ENCODE measurements at places on chromosomes 12 and 14.

- DNase-seq = no peak
Observed at GRCh38 chr12:83027021-83027723, 340.5 kb downstream of the TMTC2 start.

DNA sequence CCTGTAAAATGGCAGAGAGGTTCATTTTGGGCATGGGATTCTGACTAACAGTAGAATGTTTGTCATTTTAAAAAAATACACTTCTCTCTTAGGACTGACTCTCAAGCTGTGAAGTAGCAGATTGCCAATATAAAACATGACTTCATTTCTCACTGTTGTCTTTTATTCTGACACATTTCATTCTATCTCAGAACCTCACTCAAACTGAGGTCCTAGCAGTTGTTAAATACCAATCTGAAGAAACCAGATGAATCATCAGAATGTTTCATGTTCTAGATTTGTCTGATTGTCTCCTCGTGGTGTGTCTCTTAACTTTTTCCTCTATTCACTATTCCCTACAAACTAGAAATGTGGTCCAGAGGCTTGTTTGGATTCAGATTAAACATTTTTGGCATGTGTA, 276.5 kb upstream of the NPAS3 start:
- DNase-seq = no peak

GRCh38 chr12:108804271-108804953, 53.0 kb downstream of the SSH1 start:
- no peak for DNase-seq

GRCh38 chr14:82422230-82422629, 888.6 kb upstream of the SEL1L start:
- DNase-seq = no peak

DNA sequence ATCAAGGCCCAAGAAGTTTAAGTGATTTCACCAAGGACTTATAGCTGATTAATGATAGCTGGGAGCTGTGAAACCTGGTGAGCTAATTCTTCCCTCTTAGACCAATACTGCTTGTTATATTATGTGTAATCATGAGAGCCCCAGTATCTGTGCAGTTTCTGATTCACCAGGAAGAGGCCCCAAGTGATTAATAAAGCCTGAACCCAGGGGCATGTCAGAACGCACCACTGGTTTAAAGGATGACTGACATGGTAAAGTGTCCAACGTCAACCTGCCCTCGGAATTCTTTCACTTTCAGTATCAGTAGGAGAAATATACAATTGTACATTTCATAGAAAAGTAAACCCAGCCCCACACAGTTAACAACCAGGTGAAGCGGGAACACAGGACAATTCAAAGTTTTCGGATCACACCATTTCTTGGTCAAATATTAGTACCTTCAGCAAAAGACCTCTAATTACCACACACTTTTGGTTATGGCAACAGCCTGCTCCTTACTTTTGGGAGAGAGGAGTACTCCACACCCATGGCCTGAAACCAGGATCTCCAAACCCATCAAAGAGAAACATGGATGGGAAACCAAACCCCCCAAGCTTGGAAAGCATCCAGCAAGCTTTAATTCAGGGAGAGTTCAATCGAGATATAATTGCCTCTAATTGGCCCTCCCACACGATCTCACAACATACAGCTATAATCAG, 28.5 kb downstream of the TMCC3 start:
- peak; percentile 20 for DNase-seq

- no peak for DNase-seq
Observed at GRCh38 chr14:52049271-52049670, 19.6 kb downstream of the NID2 start.

DNA sequence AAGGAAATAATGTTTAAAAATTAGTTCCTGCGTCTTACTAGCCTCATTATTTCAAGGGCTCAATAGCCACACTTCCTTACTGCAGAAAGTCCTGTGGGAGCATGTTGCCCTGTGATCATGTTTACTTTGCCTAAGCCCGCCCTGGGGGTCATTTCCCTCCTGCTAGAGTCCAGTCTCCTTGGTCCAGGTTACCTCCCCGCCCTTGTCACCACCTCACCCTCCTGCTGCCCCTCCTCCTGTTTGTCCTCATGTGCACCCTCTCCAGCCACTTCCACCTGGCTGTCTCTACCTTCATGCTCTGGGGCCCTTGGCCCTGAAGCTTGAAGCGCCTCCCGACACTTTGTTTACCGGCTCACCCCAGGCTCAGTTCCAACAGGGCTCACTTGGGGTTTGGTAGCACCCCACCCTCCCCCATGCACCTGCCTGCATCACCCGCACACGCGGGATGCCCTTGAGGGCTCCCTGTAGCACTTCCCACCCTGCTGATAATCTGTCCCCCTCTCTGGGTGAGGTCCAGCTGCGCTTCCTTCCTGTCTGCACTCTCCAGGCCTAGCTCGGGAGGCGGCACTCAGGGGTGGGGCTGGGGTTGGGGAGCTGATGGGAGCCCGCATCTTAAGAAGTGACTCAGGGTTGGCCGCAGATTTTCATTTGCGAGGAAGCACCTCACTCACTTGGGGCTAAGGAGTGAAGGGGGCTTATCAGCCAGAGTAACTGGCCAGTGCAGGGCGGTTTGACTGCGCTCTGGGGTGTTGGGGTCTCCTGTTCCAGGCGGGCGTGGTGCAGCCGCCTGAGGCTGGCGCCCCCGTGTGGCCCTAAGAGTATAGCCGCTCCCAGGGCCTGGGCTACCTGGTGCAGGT, 40.1 kb downstream of the SMIM41 start:
- DNase-seq = no peak

DNA sequence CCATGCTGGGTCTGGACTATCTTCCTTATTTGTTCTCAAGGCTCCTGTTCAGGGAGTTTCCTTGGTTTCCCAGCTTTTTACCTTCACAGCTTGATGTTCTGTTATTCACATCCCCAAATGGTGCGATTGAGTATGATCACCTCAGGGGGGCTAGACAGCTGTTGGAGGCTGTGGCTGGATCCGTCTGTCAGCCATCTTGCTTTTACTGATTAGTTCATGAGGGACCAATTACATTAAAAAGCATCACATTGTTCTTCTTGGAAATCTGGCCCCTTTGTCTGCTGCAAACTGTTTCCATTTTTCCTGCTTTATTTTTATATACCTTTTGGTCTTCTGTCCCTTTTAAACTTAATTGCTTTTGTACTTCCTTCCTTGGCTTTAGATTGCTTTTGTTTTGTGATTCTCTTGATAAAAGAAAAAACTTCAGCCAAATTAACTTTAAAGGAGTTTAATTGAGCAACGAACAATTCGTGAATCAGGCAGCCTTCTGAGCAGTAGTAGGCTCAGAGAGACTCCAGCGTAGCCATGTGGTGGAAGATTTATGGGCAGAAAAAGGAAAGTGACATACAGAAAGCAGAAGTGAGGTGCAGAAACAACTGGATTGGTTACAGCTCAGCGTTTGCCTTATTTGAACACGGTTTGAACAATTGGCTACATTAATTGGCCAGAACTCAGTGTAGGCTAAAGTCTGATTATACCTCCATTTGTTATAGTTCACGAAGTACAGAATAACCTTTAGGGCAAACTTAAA, 208.7 kb downstream of the AEBP2 start:
- no peak for DNase-seq

DNA sequence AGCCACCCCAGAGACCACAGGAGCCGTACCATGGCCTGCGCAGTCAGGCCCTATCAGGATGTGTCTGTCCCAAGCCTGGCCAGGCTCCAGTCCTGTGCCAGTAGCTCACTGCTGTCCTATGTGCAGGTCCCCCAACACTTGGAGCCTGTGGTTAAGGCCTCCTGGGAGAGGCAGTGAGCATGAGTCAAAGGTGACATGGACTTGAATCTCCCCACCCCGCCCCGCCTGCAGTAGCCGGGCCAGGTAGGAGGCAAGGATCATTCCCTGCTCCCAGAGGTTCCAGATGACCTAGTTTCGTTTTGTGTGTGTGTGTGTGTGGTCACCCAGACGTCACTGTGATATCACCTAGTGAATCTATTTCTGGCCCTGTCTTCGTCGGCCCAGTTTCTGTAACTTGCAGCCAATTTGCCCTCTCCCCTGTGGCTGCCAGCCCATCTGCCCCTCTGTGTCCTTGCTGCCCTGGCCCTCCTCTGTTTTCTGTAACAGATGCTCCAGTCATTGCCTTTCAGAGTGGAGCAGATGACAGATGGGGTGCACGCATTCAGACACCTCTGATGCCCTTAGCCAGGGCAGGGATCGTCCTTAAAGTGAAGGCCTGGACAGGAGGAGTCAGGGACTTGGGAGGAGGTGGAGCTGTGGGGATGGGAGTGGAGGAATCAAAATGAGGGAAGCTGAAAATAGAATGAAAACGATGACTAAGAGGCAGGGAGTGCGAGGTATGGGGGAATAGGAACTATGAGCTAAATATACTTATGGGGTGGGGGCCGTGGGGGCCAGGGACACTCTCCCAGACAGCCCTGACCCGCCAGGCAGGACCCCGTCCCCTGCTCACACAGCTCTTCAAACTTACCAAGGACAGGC, 37.4 kb downstream of the SLC6A12 start:
- no peak for DNase-seq

- DNase-seq = no peak
Observed at GRCh38 chr12:67852701-67853100, 136.5 kb upstream of the IFNG-AS1 start.

DNA sequence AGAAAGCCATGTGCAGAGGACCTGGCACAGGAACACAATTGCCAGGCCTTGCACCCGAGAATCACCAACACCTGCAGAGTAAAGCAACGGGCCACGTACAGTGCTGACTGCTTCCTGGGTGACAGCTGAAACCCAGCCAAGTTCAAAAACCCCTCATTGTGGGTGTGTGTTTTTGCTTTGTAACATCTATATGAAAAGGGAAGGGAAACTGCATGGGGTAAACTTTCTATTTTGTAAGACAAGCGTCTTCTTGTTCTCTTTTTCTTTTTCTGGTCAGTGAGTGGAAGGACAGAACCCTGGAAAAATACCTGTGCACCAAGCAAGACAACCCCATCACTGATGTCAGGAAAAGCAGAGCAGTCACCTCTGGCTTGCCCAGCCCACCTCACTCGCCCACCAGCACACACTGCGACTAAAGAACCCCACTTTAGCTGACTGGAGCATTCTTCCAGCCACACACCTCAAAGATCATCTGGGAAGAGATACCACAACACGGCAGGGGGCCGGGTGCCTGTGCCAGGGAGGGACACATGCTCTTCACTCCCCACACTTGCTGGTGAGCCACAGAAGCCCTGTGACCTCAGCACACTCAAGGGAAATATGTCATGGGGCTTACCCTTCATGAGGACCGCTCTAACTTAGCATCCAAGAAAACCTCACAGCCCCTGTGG, 172.3 kb downstream of the NDUFA12 start:
- DNase-seq = no peak

DNA sequence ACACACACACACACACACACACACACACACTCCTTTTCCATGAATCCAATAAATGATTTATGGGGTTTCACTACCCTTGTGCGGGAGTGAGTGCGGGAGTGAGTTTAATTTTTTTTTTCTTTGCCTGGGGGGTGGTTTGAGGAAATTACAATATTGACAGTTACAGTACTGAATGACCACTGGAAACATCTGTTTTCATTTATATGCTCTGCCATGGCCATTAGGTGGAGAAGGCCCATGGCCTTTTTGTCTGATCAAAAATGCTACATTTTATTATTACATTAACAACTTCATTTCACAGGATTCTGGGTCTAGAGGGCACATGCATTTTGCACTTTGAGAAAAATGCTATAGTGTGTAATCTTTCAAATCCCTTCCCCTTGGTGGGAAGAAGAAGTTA, 5.9 kb downstream of the TBX3 start:
- no peak for DNase-seq

DNA sequence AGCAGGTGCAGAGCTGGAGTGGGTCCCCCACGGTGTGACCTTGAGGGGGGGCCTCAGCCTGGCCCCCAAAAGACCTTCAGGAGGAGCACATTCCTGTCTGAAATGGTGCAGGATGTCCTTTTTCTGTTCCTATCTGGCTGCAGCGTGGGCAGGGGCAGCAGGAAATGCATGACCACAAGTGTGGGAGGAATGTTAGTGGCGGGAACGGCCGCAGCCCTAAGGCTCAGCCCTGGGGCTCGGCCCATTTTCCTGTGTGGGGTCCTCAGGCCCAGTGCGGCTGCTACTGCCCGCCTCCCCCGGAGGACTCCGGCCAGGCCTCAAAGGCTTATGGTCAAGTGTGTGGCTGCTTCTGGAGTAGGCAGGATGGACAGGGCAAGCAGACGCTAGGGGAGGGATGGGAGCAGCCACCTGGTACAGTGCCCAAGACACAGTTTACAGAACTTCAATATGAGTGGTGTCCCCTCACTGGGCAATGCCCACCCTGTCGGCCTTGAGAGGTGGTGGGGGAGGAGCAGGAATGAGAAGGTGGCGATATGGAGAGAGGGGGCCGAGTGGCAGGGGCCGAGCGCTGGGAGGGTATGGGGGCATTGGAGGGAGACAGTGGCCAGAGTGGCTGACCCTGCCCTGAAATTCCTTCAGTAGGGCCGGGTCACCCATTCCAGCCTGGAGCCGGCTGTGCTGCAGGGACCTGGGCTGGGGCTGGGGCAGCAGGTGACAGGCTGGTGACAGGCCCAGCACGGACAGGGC, 137.4 kb downstream of the CALM1 start:
- DNase-seq = no peak

GRCh38 chr12:9673404-9674225, 4.1 kb downstream of the CLEC2D start:
- peak; percentile 70 for DNase-seq

DNA sequence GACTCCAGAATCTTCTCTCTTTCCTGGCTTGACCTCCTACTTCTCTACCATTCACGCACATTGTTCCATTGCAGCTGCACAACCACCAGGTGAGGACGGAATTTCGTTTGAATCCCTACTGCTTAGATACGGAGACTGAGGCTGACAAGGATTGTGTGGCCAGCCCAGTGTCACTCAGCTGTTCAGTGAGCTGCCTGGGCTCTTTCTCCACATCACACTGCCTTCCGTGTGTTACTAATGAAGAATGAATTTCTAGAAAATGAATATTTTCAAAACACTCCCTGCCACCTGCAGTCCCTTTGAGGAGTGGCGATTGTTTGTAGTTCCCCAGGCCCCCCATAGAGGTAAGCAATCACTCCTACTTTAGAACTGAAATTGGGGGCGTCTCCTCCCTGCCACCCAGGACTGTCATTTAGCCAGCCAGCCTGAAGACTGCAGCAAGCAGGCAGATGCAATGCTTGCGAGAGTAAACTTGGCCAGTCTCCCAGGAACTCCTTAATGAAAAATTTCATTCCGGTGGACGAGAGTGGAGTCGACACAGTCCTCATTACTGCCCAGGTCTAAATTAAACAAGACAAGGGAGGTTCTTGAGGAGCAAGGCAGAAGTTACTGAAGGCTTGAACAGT, 239.7 kb downstream of the SLC41A2 start:
- no peak for DNase-seq

- no peak for DNase-seq
Observed at GRCh38 chr14:30854492-30854891, 19.9 kb upstream of the COCH start.

DNA sequence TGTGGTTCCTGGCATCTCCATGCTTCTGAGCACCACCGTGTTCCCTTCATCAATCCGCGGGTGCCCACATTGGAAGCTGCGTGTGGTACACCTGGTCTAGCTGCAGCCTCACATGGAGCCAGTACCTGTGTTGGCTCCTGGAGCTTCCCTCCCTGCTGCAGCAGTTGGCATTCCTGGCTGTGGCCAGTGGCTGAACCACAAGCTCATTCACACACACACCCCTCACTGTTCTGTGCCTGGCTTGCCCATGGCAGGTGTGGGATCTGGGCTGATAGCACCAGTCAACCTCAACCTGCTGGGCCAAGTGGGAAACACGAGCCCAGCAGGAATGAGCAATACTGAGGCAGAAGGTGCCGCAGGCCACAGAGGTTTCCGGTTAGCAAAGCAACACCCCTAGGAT, 256.2 kb upstream of the LRFN5 start:
- DNase-seq = no peak
